Sciatic nerve (tissue), 2 donors: ENCODE measurements at places on chromosomes 1 and 21.

- no peak for DNase-seq
Measured at GRCh38 chr1:1402072-1402900, 3.2 kb upstream of the CCNL2 start.

- DNase-seq, result no peak
Measured at GRCh38 chr1:197913495-197914276, 3.5 kb upstream of the LHX9 start.

GRCh38 chr1:111366256-111366655 lies 61.3 kb downstream of the OVGP1 start:
- no peak for DNase-seq

- DNase-seq, result peak; percentile 88
Measured at GRCh38 chr21:45820171-45821091, 161.1 kb upstream of the COL6A1 start.
